ENCODE measurements at places on chromosomes 2 and 18.

DNA sequence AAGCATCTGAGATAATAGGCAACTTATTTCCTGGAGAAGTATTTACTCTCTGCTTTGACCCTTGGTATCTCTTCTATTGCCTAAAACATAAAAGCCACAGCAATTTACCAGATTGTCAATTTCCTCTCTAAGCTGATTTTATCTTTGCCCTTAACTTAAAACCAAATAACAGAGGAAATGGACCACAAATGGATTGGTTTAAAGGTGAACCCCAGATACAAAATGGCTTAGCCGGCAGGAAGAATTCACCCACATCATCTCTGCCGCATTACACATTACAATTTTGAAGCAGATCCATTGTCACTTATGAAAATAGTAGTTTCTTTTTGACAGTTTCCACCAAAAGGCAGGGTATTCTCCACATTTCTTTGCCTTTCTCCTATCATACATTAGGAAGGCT lies 585.8 kb upstream of the CHAC2 start:
- DNase-seq: no peak

- no peak for DNase-seq
Observed at GRCh38 chr18:59861009-59861408, 38.8 kb upstream of the PMAIP1 start.

DNA sequence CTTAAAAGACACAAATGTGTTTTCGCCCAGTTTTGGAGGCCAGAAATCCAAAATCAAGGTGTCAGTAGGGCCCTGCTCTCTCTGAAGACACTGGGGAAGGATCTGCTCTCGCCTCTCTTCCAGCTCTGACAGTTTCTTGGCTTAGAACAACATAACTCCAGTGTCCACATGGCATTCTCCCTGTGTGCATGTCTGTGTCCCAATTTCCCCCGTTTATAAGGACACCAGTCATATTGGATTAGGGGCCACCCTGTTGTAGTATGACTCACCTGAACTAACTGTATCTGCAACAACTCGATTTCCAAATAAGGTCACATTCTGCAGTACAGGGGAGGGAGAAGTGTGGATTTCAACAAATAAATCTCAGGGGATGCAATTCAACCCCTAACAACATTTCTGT lies 263.2 kb downstream of the SS18 start:
- no peak for DNase-seq

- DNase-seq: no peak
Observed at GRCh38 chr18:35588995-35589394, 7.5 kb downstream of the GALNT1 start.

DNA sequence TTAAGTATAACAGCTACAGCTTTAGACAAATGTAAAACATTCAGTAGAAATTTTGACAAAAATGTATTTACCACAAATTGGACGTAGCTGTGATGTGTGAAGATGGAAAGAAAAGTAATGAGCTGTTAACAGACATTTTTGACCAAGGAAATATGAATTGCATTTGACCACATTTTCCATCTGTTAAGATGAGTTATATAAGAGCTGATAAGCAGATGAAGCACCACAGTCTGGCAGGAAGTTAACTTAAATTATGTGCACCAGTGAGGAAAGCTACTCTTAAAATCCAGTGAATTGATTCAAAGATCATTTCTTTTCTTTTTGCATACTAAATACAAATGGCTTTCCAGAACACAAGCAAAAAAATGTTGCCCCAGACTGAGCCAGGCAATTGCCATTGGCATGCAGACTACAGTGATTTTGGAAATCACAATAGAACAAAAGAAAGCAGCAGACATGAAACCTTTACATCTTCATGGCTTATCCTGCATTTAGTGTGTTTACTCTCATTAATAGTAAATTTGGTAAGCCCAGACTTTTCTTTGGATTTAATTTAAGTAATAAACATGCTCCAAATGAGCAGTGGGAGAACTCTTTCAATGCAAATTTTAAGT lies 493.7 kb downstream of the TMX3 start:
- DNase-seq: no peak

DNA sequence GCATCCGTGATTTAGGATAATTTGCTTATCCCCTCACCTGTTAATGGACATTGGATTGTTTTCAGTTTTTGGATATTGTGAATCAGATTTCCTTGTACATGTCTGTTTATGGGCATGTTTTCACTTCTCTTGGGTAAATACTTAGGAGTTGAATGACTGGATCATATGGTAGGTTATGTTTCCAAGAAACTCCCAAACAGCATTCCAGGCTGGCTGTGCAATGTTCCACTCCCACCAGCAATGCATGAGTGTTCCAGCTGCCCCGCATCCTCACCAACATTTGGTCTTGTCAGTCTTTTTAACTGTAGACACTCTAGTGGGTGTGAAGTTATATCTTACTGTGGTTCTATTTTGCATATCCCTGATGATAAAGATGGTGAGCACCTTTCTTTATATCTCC lies 8.9 kb upstream of the LRRFIP1 start:
- DNase-seq: no peak

GRCh38 chr2:2561346-2562095 lies 230.4 kb upstream of the MYT1L start:
- no peak for DNase-seq

GRCh38 chr2:229407170-229407569 lies 136.1 kb upstream of the PID1 start:
- DNase-seq: peak; percentile 23

DNA sequence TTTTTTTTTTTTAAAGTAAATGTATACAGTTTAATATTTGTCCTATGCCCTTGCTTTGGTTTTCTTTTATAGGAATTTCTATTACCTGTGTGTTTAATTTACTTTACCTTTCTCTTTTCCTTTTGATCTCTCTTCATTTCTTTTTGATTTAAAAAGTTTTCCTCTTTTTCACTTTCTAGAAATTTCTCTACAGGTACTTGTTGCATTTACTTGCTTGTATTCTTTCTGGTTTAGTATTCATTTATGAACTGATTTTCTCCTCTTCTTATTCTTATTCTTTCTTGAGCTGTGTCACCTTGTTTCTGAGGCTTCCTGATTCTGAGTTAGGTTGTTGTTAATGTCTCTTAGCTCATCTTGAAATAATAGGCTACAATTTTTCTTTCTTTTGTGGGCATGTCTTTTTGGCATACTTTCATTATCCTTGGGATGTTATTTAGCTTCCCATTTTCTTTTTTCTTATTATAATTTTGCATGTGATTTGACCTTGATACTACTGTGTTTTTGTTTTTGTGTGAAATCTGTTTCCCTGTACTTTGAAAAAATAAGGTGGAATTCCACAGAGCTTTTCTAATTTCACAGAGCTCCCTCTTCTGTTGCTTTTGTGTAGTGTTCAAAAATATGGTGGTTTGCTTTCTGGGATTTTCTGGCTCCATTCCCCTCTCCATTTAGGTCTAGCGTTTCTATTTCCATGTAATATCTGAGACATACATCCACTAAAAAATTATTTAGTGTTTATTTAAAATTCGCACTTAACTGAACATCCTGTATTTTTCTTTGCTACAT lies 25.5 kb upstream of the ALMS1 start:
- DNase-seq: peak; percentile 43

- no peak for DNase-seq
Observed at GRCh38 chr2:233965032-233965603, 47.9 kb downstream of the TRPM8 start.

DNA sequence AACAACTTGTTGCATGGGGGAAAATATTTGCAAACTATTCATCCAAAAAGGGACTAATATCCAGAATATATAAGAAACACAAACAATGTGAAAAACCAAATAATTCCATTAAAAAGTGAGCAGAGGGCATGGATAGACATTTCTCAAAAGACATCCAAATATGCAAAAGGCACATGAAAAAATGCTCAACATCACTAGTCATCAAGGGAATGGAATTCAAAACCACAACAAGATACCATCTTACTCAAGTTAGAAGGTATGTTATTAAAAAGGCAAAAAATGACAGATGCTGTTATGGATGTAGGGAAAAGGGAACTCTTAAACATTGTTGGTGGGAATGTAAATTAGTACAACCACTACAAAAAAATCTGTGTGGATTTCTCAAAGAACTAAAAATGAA lies 396.5 kb downstream of the CCDC85A start:
- DNase-seq: no peak

GRCh38 chr2:206832873-206833272 lies 67.5 kb downstream of the FASTKD2 start:
- DNase-seq: no peak

- no peak for DNase-seq
Observed at GRCh38 chr2:172588931-172589330, 33.0 kb downstream of the PDK1 start.

DNA sequence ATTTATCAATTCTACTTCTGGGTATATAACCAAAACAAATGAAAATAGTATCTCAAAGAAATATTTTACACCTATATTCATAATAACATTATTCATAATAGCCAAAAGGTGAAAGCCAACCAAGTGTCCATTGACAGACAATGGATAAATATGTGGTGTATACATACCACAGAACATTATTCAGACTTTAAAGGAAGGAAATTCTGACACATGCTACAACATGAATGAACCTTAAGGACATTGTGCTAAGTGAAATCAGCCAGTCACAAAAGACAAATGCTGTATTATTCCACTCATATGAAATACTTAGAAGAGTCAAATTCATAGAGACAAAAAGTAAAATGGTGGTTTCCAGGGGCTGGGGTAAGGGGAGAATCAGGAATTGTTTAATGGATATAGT lies 370.5 kb upstream of the CHAC2 start:
- DNase-seq: no peak

GRCh38 chr2:241491549-241492173 lies 16.7 kb downstream of the STK25 start:
- no peak for DNase-seq

- no peak for DNase-seq
Observed at GRCh38 chr2:195404651-195405050, 252.4 kb upstream of the SLC39A10 start.
